Stomach (tissue), 19 donors: ENCODE measurements at places on chromosomes 12 and 14. TPM values are rescaled to one million over a fixed set of nuclear protein-coding genes. Genes with fewer than 3 reads are reported as not detected.

Gene CLEC4D
- polyA plus RNA-seq = 0.20 TPM

Gene TAS2R8
- polyA plus RNA-seq = not detected

DNA sequence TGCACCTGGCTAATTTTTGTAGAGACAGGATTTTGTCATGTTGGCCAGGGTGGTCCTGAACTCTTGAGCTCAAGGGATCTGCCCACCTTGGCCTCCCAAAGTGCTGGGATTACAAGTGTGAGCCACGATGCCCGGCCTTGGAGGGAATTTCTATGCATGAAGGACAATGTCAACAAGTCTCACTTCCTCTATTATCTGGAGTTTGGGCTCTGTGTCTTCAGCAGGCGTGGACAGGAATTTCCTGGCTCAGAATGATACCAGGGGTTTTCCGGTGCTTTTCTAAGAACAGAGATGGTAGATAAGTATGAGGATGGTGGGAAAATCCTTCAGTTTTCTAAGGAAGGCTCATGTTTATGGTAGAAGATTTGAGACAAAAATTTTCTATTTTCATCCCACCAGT, 75.0 kb upstream of the CCDC60 start:
- no peaks in the 10 kb centered on the region for H3K4me1 ChIP-seq

DNA sequence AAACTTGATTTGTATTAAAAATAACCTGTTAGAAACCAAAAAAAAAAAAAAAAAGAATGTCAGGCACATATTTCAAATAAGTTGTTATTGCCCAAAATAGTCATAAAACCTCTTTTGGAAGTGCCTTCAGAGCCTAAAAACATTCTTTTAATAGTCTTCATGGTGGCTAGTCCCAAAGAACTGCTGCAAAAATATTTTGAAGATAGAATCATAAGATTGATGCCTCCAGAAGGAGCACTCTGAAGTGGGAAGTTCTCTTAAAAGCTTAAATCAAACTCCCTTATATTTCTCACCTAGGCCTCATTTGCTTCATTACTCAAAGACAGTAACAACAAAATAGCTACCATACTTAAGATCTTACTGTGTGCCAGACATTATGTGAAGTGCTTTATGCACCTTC, 27.2 kb upstream of the NT5DC3 start:
- no peak for DNase-seq
- H3K36me3 ChIP-seq = no peaks in the 10 kb centered on the region
- no peak overlapping the region for H3K27ac ChIP-seq

DNA sequence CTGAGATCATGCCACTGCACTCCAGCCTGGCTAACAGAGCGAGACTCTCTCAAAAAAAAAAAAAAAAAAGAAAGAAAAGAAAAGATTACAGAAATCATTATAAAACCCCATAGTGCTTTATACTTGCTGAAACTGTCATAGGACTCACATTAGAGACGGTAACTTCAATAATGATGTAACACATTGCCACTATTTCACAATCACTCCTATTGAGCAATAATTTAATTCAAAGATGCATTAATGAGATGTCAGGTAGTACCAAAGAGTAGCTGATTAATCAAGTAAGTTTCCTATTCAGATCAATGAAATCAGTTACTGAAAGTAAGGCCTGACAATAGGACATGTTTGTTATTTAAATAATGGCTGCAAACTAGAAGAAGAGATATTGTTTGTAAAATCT, 751.5 kb upstream of the ALG10B start:
- H3K36me3 ChIP-seq = no peaks in the 10 kb centered on the region
- no peaks in the 10 kb centered on the region for H3K4me1 ChIP-seq
- no peak overlapping the region for H3K27ac ChIP-seq
- no peak for DNase-seq
- H3K27me3 ChIP-seq = no peaks in the 10 kb centered on the region
- H3K4me3 ChIP-seq = no peak overlapping the region

Gene GALNT8
- polyA plus RNA-seq = 0.31 TPM

DNA sequence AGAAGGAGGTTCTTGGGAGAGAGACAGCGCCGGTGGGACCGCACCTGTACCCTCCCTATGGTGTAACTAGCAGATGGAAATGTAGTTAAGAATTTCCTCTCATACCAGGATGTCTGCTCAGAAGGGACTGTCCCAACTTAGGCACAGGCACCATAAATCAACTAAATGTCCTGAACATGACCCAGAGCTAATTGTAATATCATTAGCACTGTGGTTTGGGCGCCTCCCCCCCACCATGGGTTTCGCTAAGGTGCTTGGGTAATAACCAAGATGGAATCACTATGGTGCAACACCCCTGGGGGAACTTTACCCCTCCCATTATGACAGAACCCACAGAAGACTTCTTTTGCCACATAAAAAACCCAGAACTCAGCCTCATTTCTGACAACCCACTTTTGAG, 15.9 kb downstream of the ZNF641 start:
- H3K27me3 ChIP-seq = no peaks in the 10 kb centered on the region
- H3K36me3 ChIP-seq = peaks cover 11% of the 10 kb centered on the region
- H3K4me1 ChIP-seq = no peaks in the 10 kb centered on the region
- DNase-seq = no peak

GRCh38 chr12:105262461-105263184, 26.6 kb upstream of the APPL2 start:
- no peak overlapping the region for H3K27ac ChIP-seq
- DNase-seq = no peak
- no peaks in the 10 kb centered on the region for H3K27me3 ChIP-seq
- no peaks in the 10 kb centered on the region for H3K36me3 ChIP-seq

Gene OTX2
- not detected for polyA plus RNA-seq

DNA sequence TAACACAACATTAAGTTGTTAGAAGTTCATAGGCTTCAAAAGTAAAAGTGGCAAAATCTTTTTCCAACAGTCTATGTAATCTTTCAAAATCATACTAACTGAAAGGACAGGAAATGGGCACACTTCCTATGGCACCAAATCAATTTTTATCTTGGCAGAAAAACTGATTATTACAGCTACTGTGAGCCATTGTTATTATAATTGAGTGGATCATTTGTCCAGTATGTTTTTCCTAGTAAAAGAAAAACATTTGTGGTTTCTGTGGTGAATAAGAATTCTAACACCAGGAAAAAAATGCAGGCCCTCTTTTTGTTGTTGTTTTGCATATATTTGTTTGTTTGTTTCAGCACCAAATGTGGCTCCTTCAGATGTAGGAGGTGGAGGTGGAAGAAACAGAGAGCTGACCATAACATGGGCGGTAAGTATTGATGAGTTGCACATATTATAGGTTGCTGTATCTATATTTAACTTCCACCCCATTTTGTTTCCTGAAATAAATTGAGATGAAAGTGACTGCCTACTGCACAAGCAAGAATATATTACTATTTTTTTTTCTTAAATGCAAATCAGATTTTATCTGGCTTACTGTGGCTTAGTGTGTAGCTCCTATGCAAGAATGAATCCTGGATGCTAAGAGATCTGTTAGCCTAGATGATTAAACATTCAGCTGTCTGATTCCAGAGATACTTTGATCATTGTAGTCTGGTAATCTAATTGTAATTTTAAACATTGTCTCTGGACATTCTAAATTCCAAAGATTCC, 174.1 kb upstream of the PDZRN4 start:
- H3K27ac ChIP-seq = no peak overlapping the region
- DNase-seq = no peak
- no peak overlapping the region for H3K4me3 ChIP-seq
- no peaks in the 10 kb centered on the region for H3K36me3 ChIP-seq
- H3K4me1 ChIP-seq = no peaks in the 10 kb centered on the region

DNA sequence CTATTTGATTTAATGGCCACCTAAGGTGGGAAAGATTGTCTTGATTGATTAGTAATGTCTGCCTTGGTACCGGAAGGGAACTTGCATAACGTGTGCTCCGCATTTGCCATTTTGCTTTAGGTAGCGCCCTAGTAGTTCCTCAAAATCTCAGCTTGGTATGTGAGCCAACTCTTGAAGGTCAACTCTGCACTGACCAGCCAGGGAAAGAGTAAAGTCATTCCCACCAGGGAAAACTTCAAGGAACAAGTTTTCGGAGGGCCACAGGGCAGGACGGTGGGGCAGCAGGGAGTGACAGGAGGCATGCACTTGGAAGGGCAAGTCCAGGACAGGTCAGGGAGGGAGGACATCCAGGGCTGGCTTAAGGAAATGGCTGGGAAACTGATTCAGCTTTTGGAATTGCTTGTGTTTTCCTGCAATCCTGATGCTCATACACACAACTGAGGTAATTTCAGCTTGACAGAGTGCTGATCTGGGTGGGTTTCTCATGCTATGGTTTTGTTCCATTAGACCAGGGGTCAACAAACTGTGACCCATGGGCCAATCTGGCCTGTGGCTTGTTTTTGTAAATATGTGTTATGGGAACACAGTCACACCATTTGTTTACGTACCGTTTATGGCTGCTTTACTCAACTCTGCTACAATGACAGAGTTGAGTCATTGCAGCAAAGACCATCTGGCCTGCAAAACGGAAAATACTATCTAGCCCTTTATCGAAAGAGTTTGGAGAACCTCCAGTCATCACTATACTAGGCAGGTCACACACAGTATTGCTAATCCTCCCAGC, 184.5 kb downstream of the RBM19 start:
- peaks cover 88% of the 10 kb centered on the region for H3K27me3 ChIP-seq
- no peak overlapping the region for H3K4me3 ChIP-seq
- H3K4me1 ChIP-seq = no peaks in the 10 kb centered on the region
- no peaks in the 10 kb centered on the region for H3K36me3 ChIP-seq
- no peak for DNase-seq

- H3K27ac ChIP-seq = no peak overlapping the region
- H3K4me1 ChIP-seq = no peaks in the 10 kb centered on the region
- no peaks in the 10 kb centered on the region for H3K27me3 ChIP-seq
- no peak for DNase-seq
- H3K4me3 ChIP-seq = no peak overlapping the region
- H3K36me3 ChIP-seq = no peaks in the 10 kb centered on the region
These were observed 105.1 kb upstream of the TMEM260 start for GRCh38 chr14:56474419-56475022.

DNA sequence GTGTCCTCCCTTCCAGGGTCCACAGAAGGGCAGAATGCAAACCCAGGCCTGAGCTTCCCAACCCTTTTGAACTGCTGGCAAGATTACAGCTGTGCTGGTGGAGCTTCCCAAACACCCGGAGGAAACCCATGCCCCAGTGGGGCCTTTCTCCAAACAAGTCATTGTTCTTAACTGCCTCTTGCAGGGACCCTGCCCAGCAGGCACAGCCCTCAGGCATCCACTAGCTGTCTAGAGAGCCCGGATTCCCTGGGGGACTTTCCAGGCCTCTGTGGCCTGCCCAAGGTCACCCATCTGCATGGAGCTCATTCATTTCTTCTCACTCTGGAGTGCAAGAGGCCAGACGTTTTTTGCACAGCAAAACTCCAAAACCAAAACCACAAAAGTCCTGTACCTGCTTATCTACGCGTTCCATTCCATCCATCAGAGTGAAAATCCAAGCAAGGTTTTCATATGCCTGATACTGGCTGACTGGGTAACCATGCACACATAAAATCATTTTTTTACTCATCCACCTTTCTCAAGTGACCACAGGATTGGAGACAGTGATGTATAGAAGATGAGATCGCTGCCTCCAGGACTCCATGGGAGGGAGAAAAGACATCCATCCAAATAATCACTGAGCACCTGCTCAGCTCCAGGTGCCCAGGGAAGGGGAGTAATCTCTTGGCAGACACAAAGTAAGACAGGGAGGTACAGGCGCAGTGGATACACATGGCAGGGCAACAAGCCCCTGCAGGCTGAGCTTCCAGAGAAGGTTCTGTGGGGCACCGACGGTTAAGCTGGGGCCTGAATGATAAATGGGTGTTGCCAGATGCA, 17.2 kb upstream of the BDKRB2 start:
- H3K27ac ChIP-seq = no peak overlapping the region
- H3K27me3 ChIP-seq = peaks cover 2% of the 10 kb centered on the region
- H3K4me3 ChIP-seq = no peak overlapping the region
- no peaks in the 10 kb centered on the region for H3K36me3 ChIP-seq

DNA sequence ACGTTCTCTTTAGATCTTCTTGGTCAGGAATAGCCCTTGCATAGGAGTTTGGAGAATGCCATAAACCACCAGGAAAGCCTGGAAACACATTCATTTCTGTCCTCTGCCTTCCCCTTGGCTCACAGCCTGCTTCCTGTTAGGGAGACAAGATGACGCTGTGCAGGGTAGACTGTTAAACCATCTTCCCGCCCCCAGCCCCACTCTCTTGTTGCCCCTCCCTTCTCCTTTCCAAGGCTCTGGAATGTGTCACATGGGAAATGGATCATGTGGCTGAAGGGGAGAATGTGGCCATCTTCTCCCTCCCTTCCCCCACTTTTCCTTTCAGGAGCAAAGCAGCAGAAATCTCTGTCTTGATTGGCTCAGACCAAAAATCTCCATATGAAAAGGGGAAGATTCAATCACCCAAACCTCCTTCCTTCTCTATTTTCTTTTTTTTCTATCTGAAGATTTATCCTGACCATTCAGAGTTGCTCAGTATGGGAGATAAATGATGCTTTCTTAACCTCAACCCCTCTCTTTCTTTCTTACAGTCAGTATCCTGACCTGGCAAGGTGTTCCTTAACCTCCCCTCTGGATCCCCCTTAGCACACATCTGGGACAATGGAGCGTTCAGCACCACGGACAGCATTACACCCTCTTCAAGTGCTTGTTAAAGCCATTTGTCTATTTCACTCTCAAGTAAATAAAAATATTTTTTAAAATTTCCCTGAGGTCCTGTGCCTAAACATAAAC, 11.4 kb downstream of the GPR19 start:
- no peaks in the 10 kb centered on the region for H3K4me1 ChIP-seq
- H3K27ac ChIP-seq = no peak overlapping the region
- no peak overlapping the region for H3K4me3 ChIP-seq
- peak; percentile 82 for DNase-seq
- no peaks in the 10 kb centered on the region for H3K36me3 ChIP-seq
- peaks cover 6% of the 10 kb centered on the region for H3K27me3 ChIP-seq

- DNase-seq = no peak
- no peak overlapping the region for H3K4me3 ChIP-seq
- H3K27ac ChIP-seq = no peak overlapping the region
- no peaks in the 10 kb centered on the region for H3K36me3 ChIP-seq
- no peaks in the 10 kb centered on the region for H3K4me1 ChIP-seq
These were observed 53.3 kb upstream of the LRRK2 start for GRCh38 chr12:40171501-40171900.

GRCh38 chr14:97851428-97851995, 1054.3 kb downstream of the VRK1 start:
- no peak for DNase-seq
- no peaks in the 10 kb centered on the region for H3K4me1 ChIP-seq
- no peak overlapping the region for H3K4me3 ChIP-seq

Gene LTBP2
- polyA plus RNA-seq = 2.9 TPM

DNA sequence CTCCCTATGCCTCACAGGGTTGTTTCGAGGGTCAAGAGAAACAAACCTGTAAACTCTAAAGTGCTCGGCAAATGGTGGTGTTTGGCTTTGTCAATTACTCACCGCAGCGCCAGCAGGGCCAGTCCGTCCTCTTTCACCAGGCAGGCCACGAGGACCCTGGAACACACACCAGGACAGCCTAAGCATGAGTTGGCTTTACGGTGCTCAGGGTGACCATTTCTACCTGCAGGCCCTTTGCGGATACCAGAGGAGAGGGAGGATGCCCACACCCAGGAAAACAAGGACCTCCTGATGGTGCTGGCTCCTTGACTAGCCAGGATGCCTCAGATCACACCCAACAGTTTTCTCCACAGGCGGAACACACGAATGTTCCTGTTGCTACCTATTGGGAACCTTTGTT, 11.5 kb downstream of the COL2A1 start:
- no peak overlapping the region for H3K27ac ChIP-seq
- H3K27me3 ChIP-seq = no peaks in the 10 kb centered on the region
- no peak for DNase-seq
- H3K36me3 ChIP-seq = no peaks in the 10 kb centered on the region

- H3K4me3 ChIP-seq = no peak overlapping the region
- no peaks in the 10 kb centered on the region for H3K36me3 ChIP-seq
- H3K27ac ChIP-seq = no peak overlapping the region
- no peaks in the 10 kb centered on the region for H3K4me1 ChIP-seq
These were observed 581.2 kb downstream of the ALG10 start for GRCh38 chr12:34603382-34604035.

Gene SAMD4A
- 5.3 TPM for polyA plus RNA-seq
